ENCODE measurements at places on chromosomes 12 and 14.

GRCh38 chr14:73358187-73358586 is 100.2 kb downstream of the NUMB start:
- no peak for DNase-seq

- no peak for DNase-seq
Observed at GRCh38 chr12:51270951-51271518, 820 bp upstream of the SMAGP start.

GRCh38 chr12:79400481-79400880 is 290.3 kb downstream of the PAWR start:
- no peak for DNase-seq

GRCh38 chr14:64476438-64476837 is 11.1 kb downstream of the AKAP5 start:
- no peak for DNase-seq

DNA sequence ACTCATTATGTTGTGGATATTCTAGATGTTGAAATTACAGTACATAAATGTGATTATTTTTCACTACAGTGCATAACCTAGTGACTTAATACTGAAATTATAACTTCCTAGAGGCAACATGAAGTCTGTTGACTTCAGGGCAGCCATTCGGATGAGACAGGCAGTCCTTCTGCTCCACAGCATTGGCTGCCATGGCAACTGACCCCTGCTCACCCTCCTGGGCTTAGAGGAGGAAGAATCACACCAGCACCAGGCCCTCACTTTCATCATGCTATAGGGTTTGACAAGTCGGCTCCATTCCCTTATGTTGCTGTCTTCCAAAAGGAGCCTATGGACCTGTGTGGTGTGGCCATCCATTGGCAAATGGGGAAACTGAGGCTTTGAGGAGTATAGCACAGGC is 233.5 kb upstream of the TMEM132C start:
- DNase-seq = no peak

- no peak for DNase-seq
Observed at GRCh38 chr12:47346251-47347019, 266.7 kb upstream of the AMIGO2 start.

DNA sequence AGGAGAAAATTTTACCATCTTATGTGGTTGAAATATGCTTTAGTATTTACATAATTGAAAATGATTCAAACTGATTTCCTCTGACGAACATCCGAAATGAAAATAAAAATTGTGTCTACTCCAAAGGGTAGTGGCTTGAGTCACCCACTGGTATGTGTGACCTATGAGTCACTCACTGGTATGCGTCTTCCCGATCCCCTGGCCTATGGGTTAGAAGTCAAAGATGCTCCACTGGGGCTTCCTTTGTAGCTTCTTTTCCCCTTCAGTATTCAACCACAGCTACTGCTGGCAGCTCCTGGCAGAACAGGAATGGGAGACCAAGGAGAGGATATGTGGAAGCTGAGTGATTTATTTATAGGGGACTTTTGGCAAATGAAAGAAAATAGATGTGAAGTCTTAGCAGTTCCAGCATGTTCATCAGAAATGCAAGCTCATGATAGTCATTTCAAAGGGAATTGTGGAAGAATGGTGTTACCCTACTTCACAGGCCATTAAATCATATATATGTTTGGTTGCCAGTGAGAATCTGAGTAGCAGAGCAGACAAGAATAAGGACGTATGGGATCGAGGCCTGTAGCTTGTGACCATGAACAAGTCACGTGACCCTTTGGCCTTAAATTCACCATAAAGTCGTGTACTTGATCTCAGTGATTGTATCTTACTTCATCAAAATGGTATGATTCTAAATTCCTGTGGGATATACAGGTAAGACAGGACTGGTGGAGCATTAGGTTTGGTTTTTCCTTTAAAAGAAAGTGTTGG is 108.3 kb downstream of the CRADD start:
- no peak for DNase-seq

DNA sequence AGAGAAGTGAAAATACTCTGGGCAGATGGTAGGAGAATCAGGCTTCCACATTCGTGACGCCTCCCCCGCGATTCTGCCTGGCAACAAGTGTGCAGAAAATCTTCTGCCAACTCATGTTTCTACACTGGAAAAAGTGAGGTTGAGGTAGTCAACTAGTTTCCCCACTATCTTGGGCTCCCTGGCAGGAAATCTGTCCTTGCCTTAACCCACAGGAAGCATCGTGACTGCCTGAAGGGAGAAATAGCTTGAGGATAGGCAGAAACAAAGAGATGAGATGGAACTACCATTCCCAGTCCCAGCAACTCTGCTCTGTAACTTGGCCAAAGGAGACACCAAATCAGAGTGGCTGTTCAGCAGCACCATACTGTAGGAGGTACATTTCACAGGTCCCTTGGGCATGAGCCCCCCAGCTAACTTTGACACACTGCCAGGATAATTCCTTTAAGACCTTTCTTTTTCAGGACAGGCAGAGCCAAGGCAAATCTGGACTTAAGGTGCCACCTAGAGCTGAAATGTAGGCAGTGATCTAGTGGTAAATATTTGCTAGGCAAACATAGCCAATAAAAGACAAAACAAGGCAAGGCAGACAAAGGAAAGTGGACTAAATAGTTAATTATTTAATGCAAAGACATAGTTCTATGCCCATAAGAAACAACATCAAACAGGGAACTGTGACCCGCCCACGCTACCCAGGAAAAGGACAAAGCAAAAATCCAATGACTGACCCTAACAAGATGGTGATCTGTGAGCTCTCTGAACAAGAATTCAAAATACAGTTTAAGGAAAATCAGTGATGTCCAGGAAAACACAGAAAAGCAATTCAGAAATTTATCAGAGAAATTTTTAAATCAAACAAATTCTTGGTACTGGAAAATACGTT is 205.1 kb downstream of the PTPRO start:
- no peak for DNase-seq

GRCh38 chr12:30990316-30990715 is 63.8 kb downstream of the TSPAN11 start:
- DNase-seq = no peak

- no peak for DNase-seq
Observed at GRCh38 chr14:45185100-45185814, 49.5 kb downstream of the FANCM start.

DNA sequence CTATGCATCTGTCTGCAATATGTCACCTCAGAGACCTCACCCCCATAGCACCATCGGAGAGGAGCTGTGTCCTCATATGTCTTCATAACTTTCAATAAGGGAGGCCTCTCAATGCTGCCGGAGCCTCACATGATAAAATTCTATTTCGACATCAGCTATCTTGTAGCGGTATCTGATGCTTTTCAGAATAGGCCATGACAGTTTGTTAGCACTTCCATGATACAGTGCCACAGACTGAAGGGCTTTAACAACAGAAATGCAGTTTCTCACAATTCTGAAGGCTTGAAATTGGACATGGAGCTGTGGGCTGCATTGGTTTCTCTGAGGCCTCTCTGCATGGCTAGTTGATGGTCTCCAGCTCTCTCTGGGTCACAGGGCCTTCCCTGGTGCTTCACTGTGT is 125.0 kb upstream of the PZP start:
- no peak for DNase-seq

DNA sequence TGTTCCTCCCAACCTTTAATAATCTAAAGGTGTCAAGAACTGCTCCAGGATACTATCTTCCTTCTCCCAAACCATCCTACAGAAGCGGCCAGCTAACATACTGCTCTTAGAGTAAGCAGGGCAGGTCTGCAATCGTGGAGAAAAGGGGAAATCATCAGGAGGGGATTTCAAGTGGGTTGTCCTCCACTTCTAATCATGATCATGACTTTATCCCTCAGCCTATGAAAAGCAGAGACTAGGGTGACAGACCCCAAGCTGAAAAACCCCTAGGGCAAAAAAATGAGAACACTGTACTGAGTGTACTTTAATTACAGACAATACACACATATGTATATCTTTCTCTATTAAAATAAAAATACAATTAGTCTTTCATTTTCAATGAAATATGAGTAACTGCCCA is 13.9 kb downstream of the DUSP16 start:
- DNase-seq = no peak

GRCh38 chr12:44507461-44507860 is 368.7 kb downstream of the NELL2 start:
- no peak for DNase-seq

GRCh38 chr12:102629262-102629888 is 149.0 kb upstream of the IGF1 start:
- DNase-seq = no peak
